ENCODE measurements at places on chromosomes 2 and 18. TPM values are rescaled to one million over a fixed set of nuclear protein-coding genes. Genes with fewer than 3 reads are reported as not detected.

Gene GNLY
- polyA plus RNA-seq, result 1.8 TPM

Gene RFX8
- polyA plus RNA-seq, result 1.1 TPM

Gene ZC3H6
- 6.0 TPM for polyA plus RNA-seq

Gene TACR1
- polyA plus RNA-seq, result 0.88 TPM

Gene SCN1A
- polyA plus RNA-seq, result 0.11 TPM

Gene KCTD18
- 5.9 TPM for polyA plus RNA-seq

Gene DTNA
- 8.2 TPM for polyA plus RNA-seq

Gene PARD6G
- 1.8 TPM for polyA plus RNA-seq

Gene EPB41L3
- 36.5 TPM for polyA plus RNA-seq

Gene BOLL
- not detected for polyA plus RNA-seq

Gene GTF3C2
- polyA plus RNA-seq, result 60.9 TPM

Gene AAK1
- polyA plus RNA-seq, result 26.2 TPM

Gene SERPINB7
- not detected for polyA plus RNA-seq

Gene FHOD3
- polyA plus RNA-seq, result 87.9 TPM

Gene DNER
- polyA plus RNA-seq, result 188 TPM

Gene SRD5A2
- polyA plus RNA-seq, result 0.08 TPM

Gene FSHR
- polyA plus RNA-seq, result not detected

Gene FNDC4
- 101 TPM for polyA plus RNA-seq

Gene SLC9A2
- 0.03 TPM for polyA plus RNA-seq

Gene LCLAT1
- polyA plus RNA-seq, result 10.7 TPM

Gene CROCC2
- 0.07 TPM for polyA plus RNA-seq

Gene RUFY4
- 0.97 TPM for polyA plus RNA-seq

Gene UGT1A5
- not detected for polyA plus RNA-seq

Gene DPYSL5
- polyA plus RNA-seq, result 0.37 TPM

Gene ALPG
- not detected for polyA plus RNA-seq

Gene LRATD1
- 2.7 TPM for polyA plus RNA-seq

Gene NCKAP5
- polyA plus RNA-seq, result 3.1 TPM

Gene REL
- polyA plus RNA-seq, result 2.5 TPM

Gene MC4R
- not detected for polyA plus RNA-seq

Gene MFSD2B
- polyA plus RNA-seq, result 0.03 TPM

Gene CYS1
- polyA plus RNA-seq, result 1.1 TPM

Gene CNPPD1
- polyA plus RNA-seq, result 46.9 TPM

Gene CELF4
- polyA plus RNA-seq, result 15.1 TPM

Gene PMAIP1
- 0.13 TPM for polyA plus RNA-seq

Gene CD8B2
- not detected for polyA plus RNA-seq

Gene ZNF532
- 15.8 TPM for polyA plus RNA-seq

Gene EFR3B
- 2.1 TPM for polyA plus RNA-seq

Gene MAPRE2
- 30.2 TPM for polyA plus RNA-seq

Gene TEKT4
- not detected for polyA plus RNA-seq

Gene MPPE1
- polyA plus RNA-seq, result 23.1 TPM

Gene PLCL1
- 2.8 TPM for polyA plus RNA-seq

Gene FBXO48
- polyA plus RNA-seq, result 0.54 TPM

Measured in adrenal gland (tissue), 19 donors.